ENCODE measurements at places on chromosomes 7 and 10. TPM values are rescaled to one million over a fixed set of nuclear protein-coding genes. Genes with fewer than 3 reads are reported as not detected.

DNA sequence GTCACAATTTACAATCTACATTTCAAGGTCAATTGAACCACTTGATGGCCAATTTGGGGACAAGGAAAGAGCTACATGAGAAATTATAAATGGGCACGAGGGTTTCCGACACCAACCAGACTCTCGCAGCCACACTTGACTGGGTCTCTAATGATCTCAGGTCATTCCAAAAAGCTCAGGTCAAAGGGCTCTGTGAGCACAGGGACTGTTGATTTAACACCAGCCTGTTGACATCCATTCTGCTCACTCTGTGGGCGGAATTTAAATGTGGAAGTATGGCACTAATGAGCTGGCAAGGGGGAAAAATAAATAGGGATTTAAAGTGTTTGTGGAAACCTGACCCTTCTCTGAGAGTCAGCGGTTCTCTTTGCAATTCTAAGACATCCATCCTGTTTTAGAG, 810.7 kb upstream of the AUTS2 start:
- DNase-seq: no peak

DNA sequence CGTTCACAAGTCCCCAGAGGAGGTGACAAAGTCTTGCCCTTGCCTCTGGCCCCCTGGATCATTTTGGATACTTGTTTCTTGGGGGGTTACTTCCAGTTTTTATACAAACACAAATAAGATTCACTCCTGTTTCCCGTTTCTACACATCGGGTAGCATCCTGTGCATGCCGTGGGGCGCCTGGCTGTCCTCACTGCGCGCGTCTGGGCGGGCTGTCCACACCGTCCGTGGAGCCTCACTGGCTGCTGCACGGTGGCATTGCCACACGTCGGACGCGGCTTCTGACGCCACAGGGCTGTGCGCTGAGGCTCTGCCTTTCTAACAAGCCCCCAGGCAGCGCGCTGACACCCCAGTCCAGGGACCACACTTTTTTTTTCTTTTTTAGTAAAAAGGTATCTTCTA, 18.4 kb downstream of the BNIP3 start:
- no peak for DNase-seq

DNA sequence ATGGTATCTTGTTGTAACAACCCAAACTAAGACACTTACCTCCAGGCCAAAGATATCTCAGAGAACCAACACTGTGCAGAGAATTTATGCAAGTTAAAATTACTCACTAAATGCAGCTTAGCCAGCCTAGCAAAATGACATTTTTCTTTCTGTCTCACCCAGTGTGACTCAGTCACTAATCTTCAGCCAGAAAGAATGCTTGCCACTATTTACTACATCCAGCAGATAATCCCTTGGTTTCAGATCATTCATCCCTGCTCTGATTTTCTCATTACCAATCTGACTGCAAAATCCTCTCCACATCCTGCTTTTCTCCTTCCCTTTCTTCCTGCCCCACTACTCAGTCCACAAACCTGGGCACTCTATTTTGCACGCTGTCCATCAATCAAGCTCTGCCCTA, 93.5 kb upstream of the NEBL start:
- DNase-seq: no peak

TAS2R3 gene
- total RNA-seq: 6.4 TPM

GRCh38 chr10:60123172-60123571, 216.8 kb upstream of the CCDC6 start:
- DNase-seq: no peak

FAM131B gene
- 0.57 TPM for total RNA-seq

Measured in ureter (tissue), 1 donor.